Activated B cell treated with CpG ODN at 0.5 μM for 24 hours (primary cell): ENCODE measurements at places on chromosomes 2 and 18. TPM values are rescaled to one million over a fixed set of nuclear protein-coding genes. Genes with fewer than 3 reads are reported as not detected.

GRCh38 chr2:236705295-236706105, 135.9 kb downstream of the ACKR3 start:
- no peak for DNase-seq

Gene FOXD4L1
- total RNA-seq = 0.17 and 0.35 TPM in 2 replicates

GRCh38 chr18:59478591-59478990, 119.5 kb upstream of the LMAN1 start:
- DNase-seq = no peak

DNA sequence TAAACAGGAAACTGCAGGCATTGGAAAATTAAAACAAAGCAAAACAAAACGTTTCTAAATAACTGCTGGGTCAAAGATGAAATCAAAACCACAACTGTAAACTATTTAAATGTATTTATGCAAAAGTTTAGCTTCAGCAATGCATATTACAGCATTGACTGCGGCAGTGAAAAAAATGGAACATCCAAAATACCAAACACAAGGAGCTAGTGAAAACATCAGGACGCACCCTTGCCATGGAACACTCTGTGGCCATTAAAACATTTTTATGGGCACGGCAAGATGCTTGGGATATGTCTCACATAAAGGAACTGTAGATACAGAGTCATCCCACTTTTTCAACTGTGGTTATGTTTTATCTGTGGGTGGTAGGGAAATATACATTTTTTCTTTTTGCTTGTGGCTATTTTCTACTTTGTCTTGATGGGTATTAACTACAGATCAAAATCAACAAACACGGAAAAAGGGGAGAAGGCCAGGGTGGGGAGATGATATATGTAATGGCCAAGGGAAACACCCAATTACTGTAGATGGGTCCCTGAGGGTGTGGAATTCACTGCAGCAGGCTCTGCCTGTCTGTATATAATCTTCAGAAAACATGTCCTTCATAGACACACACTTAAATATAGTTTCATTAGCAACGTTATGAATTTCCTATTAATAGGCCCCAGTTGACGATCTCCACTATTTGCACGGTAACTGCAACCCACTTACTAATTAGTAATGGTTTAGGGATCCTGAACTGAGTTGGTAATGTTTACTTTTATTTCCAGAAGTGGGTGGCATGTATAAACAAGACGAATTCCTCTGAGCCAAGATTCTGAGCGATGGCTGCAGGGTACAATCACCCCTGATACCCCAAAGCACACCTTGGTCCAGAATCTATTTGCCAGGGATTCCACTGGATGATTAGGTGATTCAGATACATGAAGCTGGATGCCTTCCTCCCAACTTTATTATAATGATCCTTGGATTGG, 110.5 kb downstream of the ACKR3 start:
- DNase-seq = no peak

GRCh38 chr2:120904830-120905234, 169.2 kb downstream of the GLI2 start:
- no peak for DNase-seq

Gene CFAP210
- total RNA-seq = not detected in 2 replicates

Gene UGT1A8
- total RNA-seq = not detected in 2 replicates

Gene TUBA3D
- not detected in 2 replicates for total RNA-seq

DNA sequence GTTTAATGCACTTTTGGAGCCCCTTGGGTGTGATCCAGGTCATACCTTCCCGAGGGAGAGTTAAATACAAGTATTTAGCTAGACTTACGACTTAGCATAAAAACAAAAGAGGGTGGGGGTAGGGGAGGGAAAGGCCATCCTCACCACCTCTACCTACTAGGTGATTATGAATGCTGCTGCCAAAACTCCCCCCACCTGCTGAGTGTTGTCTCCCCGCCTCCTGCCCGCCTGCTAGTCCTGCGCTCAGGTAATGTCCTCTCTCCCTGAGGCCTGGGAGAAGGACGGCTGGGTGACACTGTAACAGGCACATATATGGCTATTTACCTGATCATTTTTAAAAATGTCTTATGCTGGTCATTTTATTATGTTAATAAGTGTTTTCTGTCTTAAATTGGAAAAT, 3.0 kb upstream of the NCKAP5 start:
- no peak for DNase-seq

Gene CTAGE1
- total RNA-seq = not detected in 2 replicates

GRCh38 chr18:13735681-13736080, 9.2 kb downstream of the RNMT start:
- no peak for DNase-seq

GRCh38 chr2:235802542-235802941, 308.7 kb downstream of the AGAP1 start:
- no peak for DNase-seq

Gene QPCT
- 1.9 and 2.1 TPM in 2 replicates for total RNA-seq

Gene C2orf66
- total RNA-seq = not detected in 2 replicates

Gene LYG2
- total RNA-seq = not detected in 2 replicates
